ENCODE measurements at places on chromosomes 1 and 21.

GRCh38 chr1:115650961-115651360 is 9.2 kb downstream of the VANGL1 start:
- no peak for DNase-seq

GRCh38 chr1:212584092-212584886 is 24.3 kb upstream of the ATF3 start:
- DNase-seq = no peak

GRCh38 chr1:2933431-2934155 is 87.7 kb upstream of the ACTRT2 start:
- DNase-seq = no peak

GRCh38 chr1:94697839-94698238 is 122.3 kb upstream of the SLC44A3 start:
- no peak for DNase-seq

GRCh38 chr21:37006486-37007291 is at the start of gene RIPPLY3:
Gene RIPPLY3 (plus strand): TSS chr21:37006702. CDS start chr21:37006773, 71 bp downstream.
- no peak for DNase-seq

GRCh38 chr21:26061437-26061836 is 109.1 kb downstream of the APP start:
- no peak for DNase-seq

DNA sequence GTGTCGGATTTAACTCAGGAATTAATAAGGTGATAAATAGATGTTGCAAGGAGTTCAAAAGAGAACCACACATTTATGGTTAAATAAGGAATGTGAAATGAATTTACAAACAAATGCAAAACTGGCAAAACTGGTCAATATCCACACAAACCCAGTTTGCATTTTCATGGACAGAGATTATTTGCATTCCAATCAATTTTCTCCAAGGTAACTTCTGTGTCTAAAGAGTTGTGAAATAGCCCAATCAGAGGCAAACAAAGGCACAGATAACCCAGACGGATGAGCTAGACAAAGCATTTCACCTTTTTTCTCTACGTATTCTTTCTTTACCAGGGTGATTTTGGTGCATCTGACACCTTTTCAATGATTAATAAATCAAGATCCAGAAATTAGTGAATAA is 63.9 kb downstream of the MAP3K7CL start:
- DNase-seq = no peak

GRCh38 chr1:149933208-149933607 is 3.5 kb downstream of the MTMR11 start:
- no peak for DNase-seq

DNA sequence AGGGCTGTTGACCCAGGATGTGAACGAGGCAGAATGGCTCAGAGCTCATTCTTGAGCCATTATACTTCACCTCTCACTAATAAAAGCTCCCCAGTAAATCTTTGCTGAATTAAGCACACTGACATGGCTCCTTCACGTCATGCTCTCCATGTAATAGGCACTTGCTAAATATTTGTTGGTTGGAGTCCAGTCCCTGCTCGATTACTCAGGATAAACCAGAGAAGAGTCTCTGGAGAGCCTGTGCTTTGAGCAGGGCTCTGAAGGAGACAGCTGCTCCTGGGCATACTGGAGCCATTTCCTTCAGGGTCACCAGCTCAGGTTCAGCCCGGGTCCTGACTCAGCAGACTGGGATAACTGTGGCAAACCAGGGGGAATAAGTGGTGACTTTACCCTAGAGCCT is 46.9 kb downstream of the HLX start:
- DNase-seq = no peak

GRCh38 chr1:177859572-177859971 is 110.3 kb downstream of the SEC16B start:
- DNase-seq = no peak

DNA sequence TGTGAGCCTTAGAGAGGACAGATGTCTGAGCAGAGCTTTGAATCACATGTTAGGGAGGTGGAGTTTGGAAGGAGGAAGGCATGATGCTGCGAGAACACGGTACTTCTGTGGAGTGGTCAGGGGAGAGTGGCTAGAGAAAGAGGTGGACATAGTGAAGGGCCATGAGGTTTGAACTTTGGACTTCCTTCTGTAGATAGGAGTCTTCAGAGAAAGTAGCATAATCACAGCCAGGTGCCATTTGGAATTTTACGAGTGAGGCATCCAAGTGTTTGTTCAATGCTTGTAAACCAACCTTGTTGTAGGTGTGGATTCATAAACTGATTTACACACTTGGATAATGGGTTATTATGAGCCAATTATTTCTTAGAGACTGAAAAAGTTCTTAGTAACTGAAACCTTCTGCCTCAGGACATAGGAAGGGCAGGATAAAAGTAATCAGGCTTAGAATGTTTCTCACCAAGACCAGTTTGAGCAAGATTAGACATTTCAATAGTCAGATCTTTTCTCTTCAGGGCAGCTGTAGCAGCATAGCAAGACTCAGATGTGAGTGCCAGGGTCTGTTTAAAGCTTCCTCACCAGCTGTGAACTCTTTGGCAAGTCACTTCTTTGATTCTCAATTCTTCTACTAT is 83.5 kb upstream of the HMCN1 start:
- no peak for DNase-seq

All from activated CD8-positive, alpha-beta memory T cell treated with anti-CD3 and anti-CD28 coated beads for 48 hours (primary cell).